ENCODE measurements at places on chromosomes 1 and 21. TPM values are rescaled to one million over a fixed set of nuclear protein-coding genes. Genes with fewer than 3 reads are reported as not detected.
A peak's percentile ranks its signal among the peaks of the same experiment; 100 is the strongest.

ETV3L gene
- polyA plus RNA-seq: not detected

- DNase-seq: peak; percentile 80
Measured at GRCh38 chr1:82269431-82269830, 468.7 kb downstream of the ADGRL2 start.

DNA sequence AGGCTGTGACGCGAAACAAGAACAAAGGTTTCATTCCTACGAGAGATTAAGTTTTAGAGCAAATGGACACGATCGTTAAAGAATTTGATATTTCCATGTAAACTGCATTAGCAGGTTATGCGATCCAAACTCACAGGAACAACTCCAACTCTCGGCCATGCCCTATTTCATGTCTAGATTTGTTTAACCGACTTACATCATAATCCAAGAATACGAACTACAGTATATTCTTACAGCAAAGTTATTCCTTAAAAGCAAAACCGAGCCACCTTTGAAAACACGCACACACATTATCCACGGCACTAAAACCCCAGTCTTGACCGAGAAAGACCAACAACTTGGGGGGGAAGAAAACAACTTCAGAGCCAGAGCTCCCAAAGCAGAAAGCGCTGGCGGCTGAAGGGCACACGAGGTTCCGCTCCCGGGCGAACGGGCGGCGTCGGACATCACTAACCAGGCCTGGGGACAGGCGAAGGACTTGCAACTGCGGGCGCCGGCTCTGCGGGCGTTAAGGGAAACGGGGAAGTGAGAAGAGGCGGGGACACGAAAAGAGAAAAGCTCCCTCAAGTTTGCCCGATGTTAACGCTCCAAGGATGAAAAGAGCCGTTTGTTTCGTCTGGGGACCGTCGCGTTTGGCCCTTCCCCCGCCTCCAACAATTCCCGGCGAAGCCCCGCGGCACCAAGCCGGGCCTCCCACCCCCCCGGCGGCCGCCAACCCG is 690 bp downstream of the B3GALNT2 start:
- DNase-seq: peak; percentile 42

- DNase-seq: no peak
Measured at GRCh38 chr1:41461790-41462679, 22.4 kb downstream of the EDN2 start.

GRCh38 chr21:43348801-43349261 is 78.1 kb downstream of the SIK1 start:
- no peak for DNase-seq

GRCh38 chr21:35886887-35887286 is 173.4 kb downstream of the SETD4 start:
- DNase-seq: no peak

Data from foreskin keratinocyte (primary cell).